T47D (cell line): ENCODE measurements at places on chromosomes 1 and 21.

DNA sequence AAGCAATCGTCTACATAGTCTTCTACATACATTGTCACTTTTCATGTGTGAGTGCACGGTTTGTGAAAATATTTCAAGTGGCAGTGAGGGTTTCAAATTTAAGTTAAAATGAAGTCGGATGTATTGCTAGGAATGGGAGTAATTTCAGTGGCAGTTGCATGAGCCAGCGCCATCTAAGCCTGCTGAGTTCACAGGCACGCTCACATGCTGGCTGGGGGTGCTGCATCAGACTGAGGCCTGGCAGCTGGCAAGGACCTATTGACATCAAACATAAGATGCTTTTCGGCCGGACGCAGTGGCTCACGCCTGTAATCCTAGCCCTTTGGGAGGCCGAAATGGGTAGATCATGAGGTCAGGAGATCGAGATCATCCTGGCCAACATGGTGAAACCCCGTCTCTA is 80.7 kb downstream of the UBE4B start:
- DNase-seq, result no peak

DNA sequence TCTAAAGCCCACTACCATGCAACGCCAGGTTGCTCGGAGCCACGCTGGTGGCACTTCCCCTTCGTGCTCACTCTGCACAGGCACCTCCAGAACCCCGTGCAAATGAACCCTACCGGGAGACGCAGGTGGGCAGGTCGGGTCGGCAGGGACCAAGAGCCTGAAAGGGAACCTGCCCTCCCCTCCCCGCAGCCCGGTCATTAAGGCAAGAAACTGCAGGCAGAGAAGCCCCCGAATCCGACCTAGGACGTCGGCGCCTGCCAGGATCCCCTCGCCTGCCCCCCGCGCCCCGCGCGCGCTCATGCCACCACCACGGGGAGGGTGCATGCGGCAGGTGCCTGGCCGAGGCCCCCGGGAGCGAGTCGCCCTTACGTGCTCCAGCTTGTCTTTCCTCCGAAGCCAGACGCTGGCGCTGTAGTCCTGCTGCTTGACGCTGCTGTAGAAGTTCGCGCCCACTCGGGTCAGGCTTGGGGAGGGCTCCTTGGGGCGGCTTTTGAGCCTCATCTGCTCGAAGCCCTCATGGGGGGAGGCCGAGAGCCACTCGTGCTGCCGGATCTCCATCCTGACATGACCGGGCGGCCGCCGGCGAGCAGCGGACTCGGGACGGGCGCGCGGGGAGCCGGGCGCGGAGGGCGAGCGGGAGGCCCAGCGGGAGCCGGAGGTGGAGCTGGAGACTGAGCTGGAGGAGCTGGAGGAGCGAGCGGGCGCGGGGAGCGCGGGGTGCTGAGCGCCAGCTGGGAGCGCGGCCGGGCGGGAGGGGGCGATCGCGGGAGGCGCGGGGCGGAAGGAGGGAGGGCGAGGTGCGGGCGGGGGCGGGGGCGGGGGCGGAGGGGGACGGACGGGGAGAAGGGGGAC is 552 bp downstream of the PLD5 start:
- DNase-seq, result no peak

DNA sequence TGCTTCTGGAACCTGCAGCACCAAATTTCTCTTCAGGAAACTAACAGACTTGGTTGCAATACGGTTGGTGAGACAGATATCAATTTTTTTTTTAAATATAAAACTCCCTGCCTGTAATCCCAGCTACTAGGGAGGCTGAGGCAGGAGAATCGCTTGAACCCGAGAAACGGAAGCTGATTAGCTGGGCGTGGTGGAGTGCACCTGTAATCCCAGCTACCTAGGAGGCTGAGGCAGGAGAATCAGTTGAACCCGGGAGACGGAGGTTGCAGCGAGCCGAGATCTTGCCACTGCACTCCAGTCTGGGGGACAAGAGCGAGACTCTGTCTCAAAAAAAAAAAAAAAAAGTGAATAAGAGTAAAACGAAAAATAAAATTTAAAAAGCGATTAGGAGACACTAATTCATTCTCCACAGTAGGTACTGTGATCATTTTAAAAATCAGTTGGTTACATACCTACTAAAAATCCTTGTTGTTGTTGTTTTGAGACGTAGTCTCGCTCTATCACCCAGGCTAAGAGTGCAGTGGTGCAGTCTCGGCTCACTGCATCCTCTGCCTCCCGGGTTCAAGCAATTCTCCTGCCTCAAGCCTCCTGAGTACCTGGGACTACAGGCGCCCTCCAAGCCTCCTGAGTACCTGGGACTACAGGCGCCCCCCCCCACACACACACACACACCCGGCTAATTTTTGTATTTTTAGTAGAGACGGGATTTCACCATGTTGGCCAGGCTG is 796 bp upstream of the RBM8A start:
- no peak for DNase-seq

GRCh38 chr1:219490566-219490965 is 122.3 kb downstream of the ZC3H11B start:
- no peak for DNase-seq

DNA sequence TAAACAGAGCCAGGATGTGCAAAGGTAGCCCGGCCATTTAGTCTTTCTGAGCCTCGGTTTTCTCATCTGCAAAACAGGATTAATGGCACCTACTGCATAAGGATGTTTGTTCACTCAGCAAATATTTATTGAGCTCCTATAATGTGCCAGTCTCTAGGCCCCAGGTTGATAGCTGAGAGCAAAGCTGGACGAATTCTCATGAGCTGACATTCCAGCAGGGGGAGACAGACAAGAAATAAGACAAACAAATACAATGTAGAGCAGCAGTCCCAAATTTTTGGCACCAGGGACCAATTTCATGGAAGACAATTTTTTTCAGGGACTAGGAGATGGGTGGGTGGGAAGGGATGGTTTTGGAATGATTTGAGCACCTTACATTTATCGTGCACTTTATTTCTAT is 74.3 kb upstream of the PAX7 start:
- peak; percentile 82 for DNase-seq

- no peak for DNase-seq
These were observed at the start of gene HES5 for GRCh38 chr1:2529784-2530512. TSS of gene HES5 (minus strand) at chr1:2530263. CDS start at chr1:2530164, 99 bp downstream.

DNA sequence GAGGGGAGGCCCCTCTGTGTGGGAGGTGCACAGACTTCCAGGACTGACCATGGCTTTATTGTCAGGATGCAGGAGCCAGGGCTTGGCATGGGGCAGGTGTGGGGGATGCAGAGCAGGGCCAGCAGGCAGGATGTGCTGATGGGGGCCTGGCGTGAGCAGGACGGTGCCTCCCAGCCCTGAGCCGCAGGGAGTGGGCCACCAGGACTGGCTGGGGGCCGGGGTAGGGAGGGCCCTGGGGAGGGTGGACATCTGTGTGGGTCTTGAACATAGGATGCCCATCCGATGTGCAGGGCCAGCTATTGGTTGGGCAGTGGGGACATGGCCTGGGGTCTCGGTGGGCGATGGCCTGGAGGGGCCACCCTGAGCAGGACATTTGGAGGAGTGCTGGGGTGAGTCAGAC is 15.6 kb downstream of the PRMT2 start:
- DNase-seq, result no peak

- peak; percentile 51 for DNase-seq
These were observed 2.7 kb upstream of the RAD54L start for GRCh38 chr1:46244656-46245371.

- no peak for DNase-seq
These were observed 42.5 kb downstream of the PTPRF start for GRCh38 chr1:43573066-43573800.

- no peak for DNase-seq
These were observed 5.7 kb downstream of the IGSF5 start for GRCh38 chr21:39750670-39751069.

- DNase-seq, result no peak
These were observed 234.1 kb downstream of the ADGRL2 start for GRCh38 chr1:82034812-82035211.

GRCh38 chr1:183004141-183004540 is 19.1 kb upstream of the LAMC1 start:
- no peak for DNase-seq
